ENCODE measurements at places on chromosomes 7 and 10.

DNA sequence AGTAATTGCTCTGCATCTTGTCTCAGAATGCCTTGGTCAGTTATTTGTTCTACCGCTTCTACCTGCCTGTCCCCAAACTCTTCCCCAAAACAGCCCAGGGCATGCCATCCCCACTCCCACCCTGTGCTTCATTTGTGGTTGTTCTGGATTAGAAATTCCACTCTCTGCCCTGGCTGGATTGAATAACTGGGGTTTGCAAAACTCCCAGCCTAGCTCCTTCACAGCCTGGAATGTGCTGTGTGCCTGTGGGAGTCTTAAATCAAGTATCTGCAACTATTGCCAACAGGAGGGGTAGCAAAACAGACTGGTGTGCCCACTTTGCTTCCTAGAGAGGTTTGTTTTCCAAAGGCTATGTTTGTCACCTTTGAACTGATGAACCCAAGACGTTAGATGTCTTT lies 24.2 kb downstream of the TSPAN15 start:
- DNase-seq = no peak

GRCh38 chr10:86376852-86377796 lies 10.5 kb upstream of the GRID1 start:
- peak; percentile 93 for DNase-seq

GRCh38 chr7:130401578-130401977 lies 21.3 kb downstream of the CPA1 start:
- no peak for DNase-seq

GRCh38 chr7:22639396-22639795 lies 87.6 kb upstream of the IL6 start:
- DNase-seq = no peak

- DNase-seq = peak; percentile 68
Measured at GRCh38 chr7:155291045-155291530, 6.6 kb upstream of the INSIG1 start.

DNA sequence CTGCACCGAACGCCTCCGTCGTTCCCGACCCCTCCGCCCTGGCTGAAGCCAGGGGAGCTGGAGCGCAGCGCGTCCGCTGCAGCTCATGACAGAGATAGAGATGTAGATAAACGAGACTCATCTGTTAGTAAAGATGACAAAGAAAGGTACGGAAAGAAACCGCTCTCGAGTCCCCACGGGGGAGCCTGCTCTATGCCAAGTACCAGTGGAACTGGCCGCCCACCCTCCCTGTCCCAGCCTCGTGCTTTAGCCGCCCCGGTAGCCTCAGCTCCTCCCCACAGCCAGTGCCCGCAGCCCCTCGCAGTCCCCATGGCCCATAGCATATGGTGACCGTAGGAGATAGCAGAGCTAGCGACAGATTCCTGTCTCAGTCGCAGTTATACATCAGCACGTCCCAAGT lies 344.7 kb upstream of the GALNT17 start:
- no peak for DNase-seq

DNA sequence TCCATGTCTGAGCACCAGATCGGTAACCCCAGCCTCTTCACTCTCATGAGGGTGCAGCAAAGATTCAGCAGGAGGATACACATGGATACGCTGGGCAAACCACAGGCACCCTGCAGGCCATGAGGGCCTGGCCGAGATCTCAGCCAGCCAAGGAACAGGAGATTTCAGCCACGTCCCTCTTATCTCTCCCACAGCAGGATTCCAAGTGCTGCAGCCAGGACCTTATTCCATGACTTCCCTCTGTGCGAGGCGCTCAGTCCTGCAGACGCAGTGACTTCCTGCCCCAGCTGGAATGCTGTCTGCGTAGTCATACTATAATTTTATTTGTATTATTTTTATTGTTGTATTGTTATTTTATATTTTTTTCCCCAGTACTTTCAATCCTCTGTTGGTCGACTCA lies 66.8 kb downstream of the PTPRN2 start:
- DNase-seq = no peak

- DNase-seq = no peak
Measured at GRCh38 chr10:82192665-82193064, 317.7 kb downstream of the NRG3 start.

DNA sequence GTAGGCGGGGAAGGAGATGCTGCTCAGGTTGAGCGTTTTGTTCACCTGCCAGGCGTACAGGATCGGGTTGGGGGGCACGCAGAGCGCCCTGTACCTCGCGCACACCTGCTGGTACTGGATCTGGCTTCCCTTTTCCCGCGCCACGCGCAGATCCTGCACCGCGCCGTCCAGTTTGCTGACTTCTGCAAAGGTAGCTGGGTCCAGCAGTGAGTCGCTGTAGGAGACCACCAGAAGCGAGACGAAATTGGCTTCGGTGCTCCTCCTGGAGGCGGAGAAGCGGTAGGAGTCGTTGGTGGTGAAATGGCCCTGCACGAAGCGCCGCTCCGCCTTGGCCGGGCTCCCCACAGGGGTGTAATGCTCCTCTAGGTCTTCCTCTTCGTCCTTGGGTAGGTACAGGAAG lies 90.7 kb upstream of the RAB18 start:
- DNase-seq = no peak

DNA sequence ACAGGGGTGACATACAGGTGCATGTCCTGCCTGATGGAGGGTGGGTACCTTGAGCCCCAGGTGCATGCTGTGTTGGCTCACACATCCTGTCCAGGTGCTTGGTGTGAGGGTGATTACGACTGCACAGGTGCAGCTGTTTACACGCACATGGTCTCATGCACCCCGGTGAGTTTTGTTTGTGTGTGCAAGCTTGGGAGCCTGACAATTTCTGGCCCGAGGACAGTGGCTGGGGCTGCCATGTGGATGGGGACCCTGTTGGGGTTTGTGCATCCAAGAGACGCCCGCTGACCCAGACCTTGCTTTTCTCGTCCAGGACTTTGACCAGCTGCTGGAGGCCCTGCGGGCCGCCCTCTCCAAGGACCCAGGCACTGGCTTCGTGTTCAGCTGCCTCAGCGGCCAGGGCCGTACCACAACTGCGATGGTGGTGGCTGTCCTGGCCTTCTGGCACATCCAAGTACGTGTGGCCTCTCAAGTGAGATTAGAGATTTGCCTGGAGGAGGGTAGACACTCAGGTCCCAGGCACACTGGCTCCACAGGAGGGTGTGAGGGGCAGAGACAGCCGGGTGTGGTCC lies 61.7 kb downstream of the PRF1 start:
- no peak for DNase-seq

- peak; percentile 72 for DNase-seq
Measured at GRCh38 chr10:69801094-69801433, 642 bp upstream of the COL13A1 start.

DNA sequence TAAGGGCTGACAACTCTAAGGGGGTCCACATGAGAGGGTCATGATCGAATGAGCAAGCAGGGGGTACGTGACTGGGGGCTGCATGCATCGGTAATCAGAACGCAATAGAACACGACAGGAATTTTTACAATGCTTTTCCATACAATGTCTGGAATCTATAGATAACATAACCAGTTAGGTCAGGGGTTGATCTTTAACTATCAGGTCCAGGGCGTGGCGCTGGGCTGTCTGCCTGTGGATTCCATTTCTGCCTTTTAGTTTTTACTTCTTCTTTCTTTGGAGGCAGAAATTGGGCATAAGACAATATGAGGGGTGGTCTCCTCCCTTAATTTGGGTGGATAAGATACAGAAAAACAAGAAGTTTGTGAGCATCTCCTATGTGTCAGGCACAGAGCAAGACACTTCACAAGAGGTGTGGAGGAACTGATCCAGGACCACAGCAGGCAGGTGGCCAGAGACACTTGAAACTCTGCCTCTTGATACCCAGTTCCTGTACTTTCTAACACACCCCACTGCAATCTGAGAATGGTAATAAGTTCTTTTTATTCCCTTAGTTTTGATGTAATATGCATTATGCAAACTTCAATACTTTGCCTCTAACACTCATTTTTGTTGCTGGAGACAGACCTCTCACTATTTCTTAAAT lies 18.0 kb upstream of the MRLN start:
- DNase-seq = no peak

DNA sequence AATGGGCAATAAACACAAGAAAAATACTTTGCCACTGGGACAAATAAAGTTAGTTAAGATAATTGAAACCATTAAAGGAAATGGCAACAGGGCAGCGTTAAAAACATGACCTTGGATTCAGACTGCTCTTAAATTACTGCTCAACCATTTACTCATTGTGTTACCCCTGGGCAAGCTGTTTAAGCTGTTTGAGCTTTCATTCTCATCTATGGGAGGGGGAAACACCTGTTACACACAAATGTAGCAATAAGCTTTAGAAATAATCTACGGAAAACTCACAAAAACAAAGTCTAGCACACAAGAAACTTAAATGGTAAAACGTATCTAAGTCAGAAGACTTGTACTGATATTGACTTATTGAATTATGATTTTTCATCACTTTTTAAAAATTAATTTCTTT lies 137.1 kb downstream of the KMT2E start:
- no peak for DNase-seq

DNA sequence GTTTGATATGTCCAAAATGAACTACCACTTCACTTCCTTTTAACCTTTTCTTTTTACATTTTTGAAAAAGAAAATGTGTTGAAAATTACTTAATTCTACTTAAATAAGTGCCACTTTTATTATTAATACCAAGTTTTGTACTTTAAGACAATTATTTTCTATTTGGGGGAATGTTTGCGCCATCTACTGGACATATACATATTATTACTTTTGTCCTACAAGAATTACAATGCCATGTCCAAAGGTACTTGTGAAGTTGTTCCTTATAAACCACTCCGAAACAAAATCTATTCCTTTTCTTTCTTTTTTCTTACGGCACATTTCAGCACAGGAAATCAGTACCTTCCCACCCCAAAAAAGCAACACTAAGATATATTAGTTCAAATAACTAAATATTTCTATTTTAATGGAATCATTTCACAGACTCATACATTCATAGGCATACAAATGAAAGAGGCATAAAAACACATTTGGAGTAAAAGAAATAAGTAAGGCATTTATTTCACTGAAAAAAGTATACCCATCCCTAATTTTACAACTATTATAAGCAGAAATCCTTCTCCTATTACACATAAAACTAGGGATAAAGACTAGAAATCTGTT lies 169.9 kb downstream of the RNF133 start:
- peak; percentile 2 for DNase-seq

- no peak for DNase-seq
Measured at GRCh38 chr7:66953044-66953427, 32.0 kb downstream of the TMEM248 start.

DNA sequence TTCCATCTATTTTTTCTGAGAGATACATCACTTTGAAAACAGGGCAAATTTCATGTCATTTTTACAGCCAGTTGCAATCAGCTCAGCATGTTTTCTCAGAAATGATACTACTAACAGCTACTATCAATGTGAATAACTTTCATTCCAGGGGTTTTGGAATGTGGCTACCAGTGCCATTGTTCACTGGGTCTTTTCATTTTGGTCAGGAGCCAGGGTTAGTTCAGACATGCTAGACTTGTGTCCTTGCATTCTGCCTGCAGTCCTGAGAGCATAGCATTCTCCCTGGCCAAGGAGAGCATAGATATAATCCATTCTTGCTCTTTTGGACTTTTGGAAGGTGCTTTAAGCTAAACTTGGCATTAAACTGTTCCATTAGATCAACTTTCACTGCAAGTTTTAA lies 160.9 kb upstream of the NEBL start:
- DNase-seq = no peak

- DNase-seq = no peak
Measured at GRCh38 chr10:114307731-114308130, 68.7 kb downstream of the VWA2 start.

DNA sequence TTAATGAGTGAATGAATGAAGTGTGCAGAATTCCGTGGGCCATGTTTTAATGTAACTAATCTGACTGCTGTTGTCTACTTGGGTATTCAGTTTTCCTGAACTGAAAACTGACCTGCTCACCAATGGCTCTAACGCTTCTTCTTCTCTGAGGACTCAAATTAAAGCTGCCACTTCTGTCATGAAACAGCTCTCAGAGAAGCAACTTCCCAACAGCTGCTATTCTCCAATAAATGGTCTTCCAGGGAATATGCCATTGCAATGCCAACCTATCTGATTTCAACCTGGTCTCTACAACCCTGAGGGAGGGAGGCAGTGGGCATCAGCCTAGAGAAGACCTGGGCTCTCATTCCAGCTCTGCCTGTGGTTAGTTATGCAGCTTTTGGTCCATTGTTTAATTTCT lies 69.4 kb downstream of the FRMD4A start:
- no peak for DNase-seq

- DNase-seq = no peak
Measured at GRCh38 chr7:14228341-14228740, 238.9 kb upstream of the ETV1 start.

DNA sequence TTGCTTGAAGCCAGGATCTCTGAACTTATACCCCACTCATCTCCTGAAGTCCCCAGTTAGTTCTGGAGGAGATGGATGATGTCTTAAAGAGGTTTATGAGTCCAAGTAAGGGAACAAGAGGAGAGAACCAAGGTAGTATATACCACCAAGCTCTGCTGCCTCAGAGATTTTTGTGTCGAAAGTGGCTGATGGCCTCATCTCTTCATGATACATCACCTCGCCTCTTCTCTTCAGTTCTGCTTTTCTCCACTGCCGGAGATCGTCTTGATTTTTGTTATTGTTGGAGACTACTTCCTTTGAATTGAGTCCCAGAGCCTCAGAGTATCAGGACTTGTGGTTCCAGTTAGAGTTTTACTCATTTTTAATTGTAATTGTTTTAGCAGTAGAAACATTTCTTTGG lies 1.9 kb downstream of the VTI1A start:
- DNase-seq = no peak

DNA sequence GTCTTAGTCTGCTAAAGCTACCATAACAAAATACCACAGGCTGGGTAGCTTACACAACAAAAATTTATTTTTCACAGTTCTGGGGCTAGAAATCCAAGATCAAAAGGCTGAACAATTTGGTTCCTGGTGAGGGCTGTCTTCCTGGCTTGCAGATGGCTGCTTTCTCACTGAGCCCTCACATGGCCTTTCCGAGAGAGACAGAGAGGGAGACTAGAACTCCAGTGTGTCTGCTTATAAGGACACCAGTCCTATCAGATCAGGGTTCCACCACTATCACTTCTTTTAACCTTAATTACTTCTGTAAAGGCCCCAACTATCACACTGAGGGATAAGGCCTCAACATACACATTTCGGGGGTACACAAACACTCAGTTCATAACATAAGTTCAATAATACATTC lies 527.4 kb upstream of the VSTM2A start:
- DNase-seq = no peak

DNA sequence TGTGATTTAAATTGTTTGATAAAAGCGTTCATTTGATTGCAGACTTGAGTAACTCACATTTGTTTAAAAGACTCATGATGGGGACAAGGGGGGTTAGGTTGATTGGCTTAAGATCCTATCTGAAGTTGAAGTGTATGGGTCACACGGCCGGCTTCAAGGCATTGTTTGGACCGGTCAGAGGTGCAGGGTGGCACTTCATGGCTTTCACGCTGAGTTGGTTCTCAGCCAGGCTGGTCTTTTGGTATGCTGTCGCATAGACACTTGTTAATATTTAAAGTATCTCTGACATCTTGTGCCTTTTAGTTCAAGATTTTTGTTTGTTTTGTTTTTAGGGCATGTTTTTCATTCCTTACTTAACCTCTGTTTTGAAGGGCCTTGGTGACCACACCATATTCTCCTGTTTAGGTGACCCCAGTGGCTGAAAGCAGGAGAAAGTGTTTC lies 58.1 kb downstream of the CCNY start:
- DNase-seq = no peak
